ENCODE measurements at places on chromosomes 2 and 18. TPM values are rescaled to one million over a fixed set of nuclear protein-coding genes. Genes with fewer than 3 reads are reported as not detected.

- DNase-seq: no peak
These were observed 21.5 kb downstream of the CHCHD5 start for GRCh38 chr2:112605926-112606325.

GRCh38 chr2:36800381-36800780 is 103.9 kb downstream of the VIT start:
- DNase-seq: no peak

GRCh38 chr2:221210686-221211085 is 361.4 kb downstream of the EPHA4 start:
- DNase-seq: no peak

- DNase-seq: no peak
These were observed 66.9 kb downstream of the BCL11A start for GRCh38 chr2:60486551-60486950.

DNA sequence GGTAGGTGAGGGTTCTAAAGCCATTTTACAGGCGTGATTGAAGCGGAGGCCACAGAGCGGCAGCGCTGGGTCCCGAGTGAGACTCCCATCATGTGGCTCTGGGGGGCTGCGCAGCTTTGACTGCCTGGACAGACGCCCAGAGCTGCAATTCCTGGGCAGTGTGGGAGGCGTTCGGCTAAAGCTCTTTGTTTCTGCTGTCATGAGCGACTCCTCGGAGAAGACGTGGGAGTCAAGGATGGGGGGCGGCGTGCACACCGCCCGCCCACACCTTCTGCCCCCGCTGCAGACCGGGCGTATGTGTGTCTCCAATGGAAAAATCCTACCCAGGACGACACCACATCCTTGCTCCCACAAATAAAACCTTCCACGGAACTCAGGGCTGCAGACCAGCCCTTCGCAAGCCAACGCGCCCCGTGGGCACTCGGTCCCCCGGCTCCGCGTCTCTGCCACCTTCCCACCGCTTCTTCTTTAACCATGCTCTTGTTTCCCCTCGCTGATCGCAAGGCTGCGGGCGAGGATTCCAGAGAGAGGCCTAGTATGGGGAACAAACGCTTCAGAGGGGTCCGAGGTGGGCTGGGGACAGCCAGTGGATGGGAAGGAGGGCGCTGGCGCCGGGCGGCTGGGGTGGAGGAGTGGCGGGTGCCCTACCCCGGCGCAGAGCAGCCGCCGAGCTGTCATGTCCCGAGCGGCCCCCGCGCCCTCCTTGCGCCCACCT is 680 bp upstream of the LBH start:
- peak; percentile 37 for DNase-seq

DNA sequence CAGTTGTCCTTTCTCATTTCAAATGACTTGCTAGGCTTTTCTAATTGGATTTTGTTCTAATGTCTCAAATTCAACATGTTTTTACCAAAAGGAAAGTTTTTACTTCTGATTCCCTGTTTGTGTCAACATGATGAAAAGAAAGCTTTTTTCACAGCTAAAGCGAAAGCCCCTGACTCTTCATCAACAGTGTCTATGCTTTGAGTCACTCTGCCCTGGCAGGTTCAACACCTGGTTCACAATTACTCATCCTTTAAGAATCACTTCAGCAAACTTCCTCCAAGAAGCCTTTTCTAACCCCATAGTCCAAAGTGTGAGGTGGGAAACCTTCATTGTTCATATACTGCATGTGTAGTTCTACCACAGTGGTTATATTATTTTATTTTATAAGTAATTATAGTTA is 7.6 kb upstream of the DSG2 start:
- DNase-seq: no peak

DNA sequence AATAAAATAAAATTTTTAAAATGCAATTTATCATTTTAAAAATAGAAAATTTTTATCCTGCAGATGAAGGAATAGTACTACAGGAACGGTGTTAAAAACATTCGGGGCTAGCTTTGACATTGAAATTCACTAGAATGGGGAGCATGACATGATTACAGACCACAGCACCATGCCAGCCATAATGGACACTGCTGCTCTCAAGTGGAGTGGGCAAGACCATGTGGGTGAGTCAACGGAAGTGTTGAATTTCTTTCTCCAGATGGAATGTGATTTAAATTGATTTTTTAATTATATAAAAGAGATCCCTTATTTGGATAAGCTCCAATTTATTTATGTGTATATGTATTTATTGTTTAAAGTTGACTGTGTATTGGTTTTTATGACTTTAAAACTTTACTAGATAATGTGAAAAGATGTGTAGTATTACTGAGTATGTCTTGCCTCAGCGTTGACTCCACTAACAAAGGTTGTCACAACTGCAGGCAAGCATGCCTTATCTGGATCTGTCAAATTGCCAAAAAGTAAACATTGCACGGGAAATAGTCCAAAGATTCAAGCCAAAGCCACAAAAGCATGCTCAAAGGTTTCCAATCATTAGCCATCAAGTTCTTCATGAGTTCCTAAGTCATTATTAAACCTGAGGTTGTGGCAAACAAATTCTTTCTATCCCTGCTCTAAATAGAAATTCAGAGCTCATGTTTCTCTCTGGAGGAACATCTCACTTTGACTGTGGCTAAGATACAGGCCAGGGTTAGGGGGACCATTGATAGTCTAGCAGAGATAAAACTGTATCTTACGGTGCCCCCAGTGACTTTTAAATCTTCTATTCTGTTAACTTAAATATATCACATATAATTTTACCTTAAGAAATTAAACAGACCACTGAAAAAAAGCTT is 536.9 kb downstream of the TMX3 start:
- no peak for DNase-seq

SLC40A1 gene
- 151 TPM for total RNA-seq

CFAP221 gene
- total RNA-seq: 0.95 TPM

TSPYL6 gene
- 0.16 TPM for total RNA-seq

DSG3 gene
- total RNA-seq: 1.0 TPM

G6PC2 gene
- not detected for total RNA-seq

TMEM163 gene
- 1.6 TPM for total RNA-seq

All from urinary bladder (tissue), 4 donors.